ENCODE measurements at places on chromosomes 5 and 9.

- no peak for DNase-seq
Observed at GRCh38 chr5:113606298-113607134, 93.0 kb downstream of the YTHDC2 start.

- DNase-seq = no peak
Observed at GRCh38 chr5:171757853-171758535, 27.6 kb upstream of the SMIM23 start.

- DNase-seq = no peak
Observed at GRCh38 chr9:33165263-33166151, 1.6 kb downstream of the B4GALT1 start.

DNA sequence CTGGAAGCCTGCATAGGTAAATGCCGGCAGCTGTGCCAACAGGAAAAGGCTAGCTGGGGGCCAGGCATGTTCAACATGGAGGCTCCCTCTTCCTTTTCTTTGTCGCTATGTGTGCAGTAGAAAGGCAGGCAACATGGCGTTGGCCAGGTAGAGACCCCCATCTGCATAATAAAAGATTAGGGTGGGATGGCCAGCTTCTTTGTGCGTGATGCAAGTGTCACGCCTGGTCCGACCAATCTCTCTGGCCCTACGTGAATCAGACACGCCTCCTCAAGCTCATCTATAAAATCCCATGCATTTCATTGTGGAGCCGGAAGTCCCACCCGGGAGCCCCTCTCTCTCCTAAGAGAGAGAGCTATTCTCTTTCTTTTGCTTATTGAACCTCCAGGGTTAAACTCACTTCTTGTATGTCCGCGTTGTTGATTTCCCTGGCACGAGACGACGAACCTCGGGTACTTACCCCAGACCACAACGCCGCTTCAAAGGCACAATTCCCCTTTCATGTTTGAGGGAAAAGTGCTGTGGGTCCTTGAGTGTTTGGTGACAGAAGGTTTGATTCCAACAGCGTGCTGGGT, 25.0 kb upstream of the C5orf47 start:
- DNase-seq = no peak

DNA sequence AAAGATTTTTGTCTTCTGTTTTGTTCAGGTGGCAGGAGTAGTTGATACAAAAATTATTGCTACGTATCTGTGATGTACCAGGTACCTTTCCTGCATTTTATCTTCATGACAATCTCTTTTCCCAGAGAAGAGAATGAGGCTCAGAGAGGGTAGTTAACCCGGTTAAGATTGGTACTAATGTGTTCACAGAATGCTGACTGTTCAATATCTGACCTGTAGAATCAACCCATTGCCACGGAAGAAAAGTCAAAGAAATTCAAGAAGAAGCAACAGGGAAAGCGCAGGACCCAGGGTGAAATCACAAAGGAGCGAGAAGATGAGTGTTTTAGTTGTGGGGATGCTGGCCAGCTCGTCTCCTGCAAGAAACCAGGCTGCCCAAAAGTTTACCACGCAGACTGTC, 11.8 kb downstream of the RAB24 start:
- no peak for DNase-seq

GRCh38 chr9:137604345-137605086, 970 bp upstream of the ARRDC1 start:
- no peak for DNase-seq

- DNase-seq = no peak
Observed at GRCh38 chr5:163306421-163306820, 131.0 kb upstream of the CCNG1 start.

GRCh38 chr9:61667559-61668121, 477.8 kb downstream of the SPATA31A7 start:
- no peak for DNase-seq

- DNase-seq = no peak
Observed at GRCh38 chr5:161700065-161700464, 14.5 kb downstream of the GABRA6 start.

DNA sequence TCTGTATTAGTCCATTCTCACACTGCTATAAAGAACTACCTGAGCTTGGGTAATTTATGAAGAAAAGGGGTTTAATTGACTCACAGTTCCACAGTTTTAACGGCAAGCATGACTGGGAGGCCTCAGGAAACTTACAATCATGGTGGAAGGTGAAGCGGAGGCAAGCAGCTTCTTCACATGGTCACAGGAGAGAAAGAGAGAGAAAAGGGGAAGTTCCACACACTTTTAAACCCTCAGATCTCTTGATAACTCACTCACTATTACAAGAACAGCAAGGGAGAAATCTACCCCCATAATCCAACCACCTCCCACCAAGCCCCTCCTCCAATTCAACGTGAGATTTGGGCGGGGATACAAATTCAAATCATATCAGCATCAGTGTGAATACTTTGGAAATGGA, 133.4 kb upstream of the SLC30A5 start:
- no peak for DNase-seq

GRCh38 chr5:149036970-149037369, 25.9 kb downstream of the SH3TC2 start:
- DNase-seq = no peak

GRCh38 chr9:37248651-37249163, 128.3 kb downstream of the ZCCHC7 start:
- no peak for DNase-seq

DNA sequence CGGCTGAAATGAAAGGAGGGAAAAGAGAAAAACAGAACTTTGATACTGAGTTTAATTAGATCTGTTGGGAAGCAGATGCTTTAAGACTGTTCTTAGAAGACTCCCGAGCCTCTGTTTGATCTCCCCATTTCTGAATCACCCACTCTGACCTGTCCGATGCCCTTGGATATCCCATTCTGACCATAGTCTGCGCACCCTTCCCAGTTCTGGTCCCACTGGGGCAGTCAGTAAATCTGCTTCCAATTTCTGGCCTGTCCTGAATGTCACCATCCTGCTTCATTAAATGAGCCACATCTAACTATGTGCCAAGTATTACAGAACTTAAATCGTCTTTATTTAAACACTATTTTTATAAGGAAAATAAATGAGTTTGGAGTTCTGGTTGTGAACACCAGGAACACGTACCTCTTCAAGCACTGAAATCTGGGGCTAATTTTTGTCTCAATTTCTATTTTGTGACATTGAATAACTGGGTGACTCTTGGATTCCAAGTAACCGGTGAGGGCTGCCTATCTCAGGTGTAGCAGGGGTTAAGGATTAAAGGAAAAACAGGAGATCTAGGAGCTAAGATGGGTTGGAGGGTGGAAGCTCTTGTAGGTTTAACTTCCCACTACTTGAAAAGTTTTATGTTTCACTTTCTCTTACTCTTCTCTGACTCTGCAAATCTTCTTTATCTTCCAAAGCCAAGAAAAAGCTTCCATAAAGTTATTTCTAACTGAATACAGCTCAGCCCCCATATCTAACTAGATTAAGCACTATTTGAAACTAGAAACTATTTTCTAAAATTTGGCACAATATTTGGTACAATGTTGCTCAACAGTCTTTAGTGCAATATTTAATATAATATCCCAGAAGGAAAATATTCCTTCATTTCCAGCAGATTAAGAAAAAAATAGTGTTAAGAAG, 40.1 kb downstream of the ALDH1A1 start:
- DNase-seq = no peak

DNA sequence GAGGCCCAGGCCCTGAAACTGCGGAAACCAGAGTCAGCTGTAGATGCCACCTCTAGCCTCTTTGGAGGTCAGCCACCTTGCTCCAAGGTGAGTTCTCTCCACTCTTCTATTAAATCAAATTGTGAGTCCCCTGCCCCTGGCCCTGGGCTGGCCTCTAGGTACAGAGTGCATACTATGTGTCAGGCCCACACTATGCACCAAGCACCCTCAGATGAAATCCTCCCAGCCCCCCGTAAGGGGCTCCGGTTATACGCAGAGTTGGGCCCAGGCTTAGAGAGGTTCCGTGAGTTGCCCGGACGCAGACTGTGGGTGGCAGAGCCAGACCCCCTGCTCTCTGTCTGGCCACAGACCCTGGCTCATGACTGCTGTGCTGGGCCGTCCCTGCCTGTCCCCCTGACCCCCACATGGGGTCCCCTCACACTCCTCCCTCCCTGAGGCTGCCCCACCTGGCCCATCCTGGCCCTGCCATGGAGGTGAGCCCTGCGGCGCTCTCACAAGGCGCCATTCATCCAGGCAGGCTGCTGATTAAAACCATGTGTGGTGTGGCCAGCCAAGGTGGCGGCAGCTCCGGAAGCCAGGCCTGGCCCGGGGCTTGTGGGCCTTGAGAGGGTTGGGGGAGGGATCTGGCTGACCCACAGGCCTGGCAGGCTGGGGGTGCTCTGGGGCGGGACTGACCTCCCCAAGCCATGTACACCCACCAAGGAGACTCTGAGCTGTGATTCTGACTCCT, 65.5 kb upstream of the SYNPO start:
- DNase-seq = no peak

DNA sequence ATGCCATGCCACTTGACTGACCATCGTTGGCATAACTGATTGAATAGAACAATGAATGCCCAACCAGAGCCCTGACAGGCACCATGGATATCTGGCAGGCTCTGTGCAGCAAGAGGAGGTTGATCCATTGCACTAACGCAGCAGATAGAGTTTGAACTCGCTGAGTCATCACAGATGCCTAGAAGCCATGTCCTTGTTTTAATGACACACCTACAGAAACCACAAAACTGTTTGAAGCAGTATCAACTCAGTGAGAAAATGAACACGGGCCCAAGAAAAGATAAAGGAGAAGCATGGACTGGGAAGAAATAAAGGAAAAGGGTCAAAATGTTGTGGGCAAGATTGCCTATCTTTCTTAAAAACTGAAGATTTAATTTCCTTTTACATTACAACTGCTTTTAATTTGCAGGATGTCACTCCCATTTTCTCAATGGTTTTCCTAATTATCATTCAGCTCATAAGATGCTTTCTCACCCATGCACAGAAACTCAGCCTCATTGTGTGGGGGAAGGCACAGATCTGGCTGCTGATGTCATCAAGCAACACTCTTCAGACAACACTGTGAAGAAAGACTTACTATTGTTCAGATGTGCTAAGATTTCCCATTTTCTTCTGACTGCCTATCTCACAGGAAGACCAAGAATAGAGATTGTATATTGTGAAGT, 129.0 kb downstream of the PIK3R1 start:
- DNase-seq = no peak

DNA sequence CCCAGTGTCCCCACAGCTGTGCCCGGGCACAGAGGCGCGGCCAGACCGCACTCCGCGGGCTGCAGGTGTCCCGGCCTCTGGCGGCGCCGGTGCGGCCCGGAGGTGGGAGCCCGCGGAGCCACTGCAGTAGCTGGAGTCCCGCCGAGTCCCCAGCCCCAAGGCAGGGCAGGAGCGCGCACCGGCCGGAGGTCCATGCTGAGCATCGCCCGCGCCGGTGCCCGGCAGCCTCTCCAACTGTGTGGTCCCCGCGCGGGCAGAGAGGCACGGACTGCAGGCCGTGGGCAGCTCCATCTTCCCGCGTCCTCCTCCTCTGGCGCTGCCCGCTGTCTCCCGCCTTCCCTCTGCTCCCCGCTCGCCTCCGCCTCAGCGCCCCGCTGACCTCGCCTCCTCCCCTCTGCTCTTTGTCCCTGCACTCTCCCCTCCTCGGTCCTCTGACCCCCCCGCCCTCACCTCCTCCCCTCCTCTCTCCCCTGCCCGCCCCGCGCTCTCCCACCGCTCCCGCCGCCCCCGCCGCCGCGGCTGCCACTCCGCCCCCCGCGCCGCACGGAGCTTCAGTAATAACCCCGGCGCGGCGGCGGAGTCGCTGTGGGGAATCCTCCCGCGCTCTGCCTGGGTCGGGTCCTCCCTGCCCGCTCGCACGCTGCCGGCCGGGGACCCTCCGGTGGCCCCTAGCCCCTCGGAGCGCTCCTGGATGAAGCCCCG, at the start of gene ADAMTS16:
Gene ADAMTS16, plus strand, starts transcription at position 554 of the 702 bp plus-strand sequence. Its CDS starts 138 bp downstream, at position 692.
- DNase-seq = no peak

DNA sequence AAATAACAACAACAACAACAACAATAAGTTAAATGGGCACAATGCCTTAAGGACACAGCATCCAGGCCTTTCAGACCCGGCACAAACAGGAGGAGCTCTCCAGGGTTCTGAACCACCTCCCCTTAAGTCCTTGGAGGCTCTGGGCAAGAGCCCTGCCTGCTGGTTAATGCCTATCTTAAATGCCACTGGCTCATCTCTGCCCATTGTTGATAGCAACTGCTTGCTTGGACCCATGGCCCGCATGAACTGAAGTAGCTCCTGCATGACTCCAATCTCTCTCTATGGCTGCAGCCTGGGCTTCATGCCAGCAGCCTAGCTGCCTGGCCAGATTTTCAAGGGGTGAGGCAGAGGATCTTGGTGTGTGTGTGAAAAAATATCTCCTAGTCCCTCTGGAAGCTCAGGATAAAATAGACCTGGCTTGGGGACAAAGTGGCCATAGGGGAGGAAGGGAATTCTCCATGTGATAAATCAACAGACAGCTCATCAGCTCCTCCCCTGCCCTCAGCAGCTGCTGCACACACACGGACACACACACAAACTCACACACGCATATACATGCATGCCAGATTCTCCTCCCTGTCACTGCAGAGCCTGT, 27.4 kb downstream of the FAM219A start:
- no peak for DNase-seq

- no peak for DNase-seq
Observed at GRCh38 chr9:137816531-137817235, 60.9 kb upstream of the CACNA1B start.

GRCh38 chr9:4937446-4937845, 47.6 kb upstream of the JAK2 start:
- DNase-seq = no peak

GRCh38 chr5:176694146-176694545, 46.9 kb downstream of the TSPAN17 start:
- DNase-seq = no peak

- no peak for DNase-seq
Observed at GRCh38 chr9:109254317-109254716, 66.5 kb downstream of the EPB41L4B start.

GRCh38 chr9:5509573-5509972, 758 bp upstream of the PDCD1LG2 start:
- DNase-seq = no peak

DNA sequence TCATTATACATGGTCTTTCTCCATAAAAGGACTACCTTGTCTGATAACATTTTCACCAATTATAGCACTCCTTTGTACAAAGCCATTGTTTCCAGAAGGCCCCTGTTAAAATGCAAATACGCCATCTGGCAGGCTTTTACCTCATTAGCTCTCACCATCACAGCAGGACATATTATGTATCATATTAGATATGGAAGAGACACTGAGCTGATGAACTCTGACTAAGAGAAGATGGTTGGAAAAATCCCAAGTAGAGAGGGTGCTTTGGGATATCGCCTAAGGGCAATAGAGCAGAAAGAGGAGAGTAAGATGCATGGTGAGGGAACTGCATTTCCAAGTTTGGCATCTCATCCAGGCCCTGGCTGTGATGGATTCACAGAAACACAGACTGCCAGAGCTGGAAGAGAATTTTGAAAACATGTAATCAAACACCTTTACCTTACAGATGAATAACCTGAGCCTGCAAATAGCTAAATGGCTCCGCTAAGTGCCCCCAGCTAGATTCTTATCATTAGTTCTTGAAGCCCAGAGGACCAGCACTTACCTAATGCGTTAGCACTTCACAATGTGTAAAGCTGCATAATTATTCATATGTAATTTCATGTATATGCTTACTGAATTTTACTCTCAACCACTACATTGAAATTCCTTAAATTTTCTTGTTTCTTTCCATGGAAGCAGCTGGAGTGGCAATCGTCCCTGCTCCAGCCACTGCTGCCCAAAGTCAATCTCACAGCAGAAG, 393.6 kb upstream of the IZUMO3 start:
- DNase-seq = no peak
